ENCODE measurements at places on chromosomes 6 and 20.

- peak; percentile 32 for DNase-seq
Measured at GRCh38 chr20:8156235-8157079, 24.4 kb downstream of the PLCB1 start.

DNA sequence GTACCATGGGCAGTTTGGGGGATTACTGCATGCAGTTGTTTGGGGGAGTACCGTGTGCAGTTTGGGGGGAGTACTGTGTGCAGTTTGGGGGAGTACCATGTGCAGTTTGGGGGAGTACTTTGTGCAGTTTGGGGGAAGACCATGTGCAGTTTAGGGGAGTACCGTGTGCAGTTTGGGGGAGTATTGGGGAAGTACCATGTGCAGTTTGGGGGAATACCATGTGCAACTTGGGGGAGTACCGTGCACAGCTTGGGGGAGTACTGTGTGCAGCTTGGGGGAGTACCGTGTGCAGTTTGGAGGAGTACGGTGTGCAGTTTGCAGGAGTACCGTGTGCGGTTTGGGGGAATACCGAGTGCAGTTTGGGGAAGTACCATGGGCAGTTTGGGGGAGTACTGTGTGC is 22.3 kb downstream of the CDH4 start:
- no peak for DNase-seq

DNA sequence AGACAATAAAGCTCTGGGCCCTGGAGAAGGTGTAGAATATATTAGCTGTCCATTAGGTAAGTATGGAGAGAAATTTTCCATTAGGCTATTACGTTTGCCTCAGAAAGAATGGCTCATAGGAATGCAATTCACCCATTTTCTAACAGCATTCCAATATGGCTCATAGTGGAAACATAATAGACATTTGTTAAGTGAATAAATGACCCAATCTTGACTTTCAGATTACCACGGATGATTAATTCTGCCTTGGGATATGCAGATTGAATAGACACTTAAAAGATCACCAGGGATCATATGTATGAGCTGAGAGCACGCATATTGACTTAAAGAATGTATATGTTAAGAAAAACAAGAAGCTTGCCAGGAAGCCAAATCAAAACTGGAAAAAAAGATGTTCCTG is 209.1 kb upstream of the CDYL start:
- DNase-seq: peak; percentile 55

- no peak for DNase-seq
Measured at GRCh38 chr6:85680388-85680787, 37.7 kb upstream of the SYNCRIP start.

DNA sequence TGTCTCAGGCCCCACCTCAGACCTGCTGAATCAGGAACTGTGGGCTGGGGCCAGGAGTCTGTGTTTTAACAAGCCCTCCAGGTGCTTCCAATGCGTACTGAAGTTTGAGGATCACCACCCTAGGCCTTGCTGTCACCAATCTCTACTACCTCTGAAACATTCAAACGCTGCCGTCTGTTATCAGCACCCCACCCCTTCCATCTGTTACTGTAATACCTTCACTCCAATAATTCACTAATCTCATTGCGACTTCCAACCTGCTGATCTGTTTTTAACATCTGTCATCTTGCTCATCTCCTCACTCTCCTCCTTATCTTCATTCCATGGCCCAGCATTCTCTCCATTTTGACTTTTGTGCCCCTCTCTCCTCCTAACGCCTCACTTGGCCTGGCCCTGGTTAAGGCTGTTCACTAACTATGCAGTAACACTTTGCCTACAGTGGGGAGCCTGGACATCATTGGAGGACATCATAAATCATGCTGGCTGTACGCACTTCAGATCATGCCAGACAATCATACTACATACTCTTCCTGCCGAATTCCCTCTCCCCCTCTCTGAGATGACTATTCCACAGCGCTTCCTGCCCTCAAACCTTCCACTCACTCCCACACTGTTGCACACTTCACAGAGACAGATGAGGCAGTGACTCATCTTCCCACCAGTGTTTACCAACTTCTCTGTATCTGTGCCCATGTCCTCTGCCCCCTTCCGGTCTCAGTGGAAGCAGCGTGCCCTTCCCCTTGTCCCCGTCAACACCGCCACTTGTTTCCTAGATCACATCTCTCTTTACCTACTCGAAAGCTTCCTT is 3.0 kb upstream of the GUCA1B start:
- DNase-seq: peak; percentile 61

- no peak for DNase-seq
Measured at GRCh38 chr6:45864651-45865050, 151.0 kb downstream of the CLIC5 start.

DNA sequence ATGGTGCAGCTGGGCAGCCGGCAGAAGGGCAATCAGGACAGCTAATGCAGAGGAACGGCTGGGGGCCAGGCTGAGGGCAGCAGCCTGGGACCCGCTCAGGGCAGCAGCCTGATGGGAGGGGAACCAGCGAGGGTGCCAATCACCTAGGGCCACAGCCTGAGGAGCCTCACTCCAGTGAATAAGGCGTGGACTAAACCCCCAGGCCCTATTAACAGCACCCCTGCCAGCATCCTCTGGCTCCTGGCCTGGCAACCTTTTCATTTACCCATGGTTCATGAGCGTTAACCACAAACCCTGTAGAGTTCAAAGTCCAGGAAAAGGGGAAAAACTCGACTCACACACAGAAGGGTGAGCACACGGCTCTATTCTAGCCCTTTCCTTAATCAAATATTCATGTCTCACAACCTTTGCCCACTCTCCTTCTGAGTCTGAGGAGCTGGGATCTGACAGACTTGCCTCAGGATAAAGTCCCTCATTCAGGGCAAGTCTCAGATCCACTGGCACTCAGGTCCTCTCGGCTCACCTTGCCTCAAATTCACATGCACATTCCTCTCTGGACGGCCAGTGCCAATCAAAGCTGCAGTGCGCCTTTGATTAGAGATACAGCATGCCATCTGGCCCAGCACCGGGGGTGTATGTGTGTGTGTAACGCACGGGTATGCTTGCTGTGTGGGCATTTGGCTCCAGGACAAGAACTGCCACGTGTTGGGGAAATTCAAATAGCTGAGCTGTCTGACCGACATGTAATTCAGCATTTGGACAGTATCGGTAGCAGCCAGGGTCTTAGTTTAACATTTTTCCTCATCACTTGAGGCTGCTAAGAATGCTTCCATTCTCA is 86.9 kb upstream of the TRAF3IP2 start:
- DNase-seq: no peak

- DNase-seq: no peak
Measured at GRCh38 chr20:57747861-57748481, 38.2 kb upstream of the PMEPA1 start.

GRCh38 chr20:300345-300990 is 3.1 kb downstream of the ZCCHC3 start:
- no peak for DNase-seq

DNA sequence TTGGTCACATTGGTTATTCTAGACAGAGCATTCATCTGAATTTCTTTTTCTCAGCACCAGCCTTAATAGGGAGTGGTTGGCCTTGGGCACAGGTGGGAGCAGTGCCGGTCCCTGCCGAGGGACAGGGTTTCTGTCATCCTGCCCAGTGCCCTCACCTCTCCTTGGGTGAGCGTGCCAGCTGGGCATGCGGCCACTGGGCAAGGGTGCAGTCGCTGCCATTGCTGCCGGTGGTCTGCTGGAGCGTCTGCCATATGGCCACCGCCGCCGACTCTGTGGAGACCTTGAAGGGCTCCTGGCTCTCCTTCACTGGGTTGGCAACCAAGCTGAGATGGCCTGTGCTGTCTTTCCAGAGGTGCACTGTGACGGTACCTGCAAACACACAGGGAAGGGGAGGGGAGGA is 16.4 kb upstream of the UQCC2 start:
- no peak for DNase-seq

GRCh38 chr6:28506807-28507475 is 8.7 kb downstream of the GPX6 start:
- DNase-seq: no peak

DNA sequence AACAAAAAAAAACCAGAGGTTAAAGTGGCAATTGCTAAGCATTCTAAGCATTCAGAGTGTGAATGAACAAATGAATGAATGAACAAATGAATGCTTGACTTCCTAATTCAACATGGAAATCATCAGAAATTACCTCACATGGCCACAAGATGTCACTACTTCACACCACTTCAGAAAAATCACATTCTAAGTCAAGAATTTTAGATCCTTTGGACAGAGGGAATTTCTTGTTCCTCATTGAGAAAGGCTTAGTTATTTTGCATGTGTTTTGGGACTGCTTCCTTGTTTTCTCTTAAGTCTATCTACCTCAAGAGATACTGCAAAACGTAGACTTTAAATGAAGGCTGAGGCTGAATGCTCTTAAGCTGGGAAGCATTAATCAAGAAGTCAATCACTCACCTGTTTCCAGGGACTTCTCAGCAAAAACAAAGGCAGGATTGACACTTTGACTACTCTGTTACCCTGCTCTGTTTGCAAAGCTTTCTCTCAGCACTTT is 120.2 kb downstream of the MBOAT1 start:
- peak; percentile 46 for DNase-seq

DNA sequence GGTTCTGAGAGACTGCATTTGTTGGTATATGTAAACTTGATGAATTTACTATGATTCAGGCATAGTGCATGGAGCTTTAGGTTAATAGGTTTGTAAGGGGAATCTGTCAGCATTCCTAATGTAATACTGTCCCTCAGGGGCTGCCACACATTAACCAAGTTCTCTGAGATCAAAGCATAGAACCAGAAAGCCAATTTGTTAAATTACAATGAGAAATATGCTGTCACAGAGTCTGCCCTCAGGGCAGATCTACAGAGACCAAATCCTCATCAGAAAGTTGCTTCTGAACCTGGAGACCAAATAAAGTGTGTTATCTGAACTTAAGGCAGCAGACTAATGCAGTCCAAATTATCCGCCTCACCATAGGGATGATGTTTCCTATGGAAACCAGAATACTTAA is 250.8 kb upstream of the HTR1E start:
- no peak for DNase-seq

- DNase-seq: no peak
Measured at GRCh38 chr6:27765028-27765590, 147.1 kb downstream of the OR2B2 start.

DNA sequence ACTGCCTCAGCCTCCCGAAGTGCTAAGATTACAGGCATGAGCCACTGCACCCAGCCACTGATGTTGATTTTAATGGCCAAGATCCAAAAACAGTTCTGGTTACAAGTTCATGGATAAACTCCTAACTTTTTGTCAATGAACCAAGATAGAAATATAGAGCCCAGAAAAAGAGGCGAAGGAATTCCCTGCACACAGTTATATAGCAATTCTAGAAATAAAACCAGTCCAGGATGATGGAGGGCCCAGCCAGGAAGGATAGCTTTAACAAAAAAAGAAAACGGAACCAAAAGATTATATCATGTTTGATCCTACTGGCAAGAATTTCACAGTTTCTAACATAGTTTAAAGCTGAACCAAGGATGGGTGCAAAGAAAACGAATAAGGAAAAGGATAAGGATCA is 10.9 kb downstream of the EPB41L2 start:
- no peak for DNase-seq

- no peak for DNase-seq
Measured at GRCh38 chr6:170449835-170450753, 103.0 kb downstream of the PSMB1 start.

DNA sequence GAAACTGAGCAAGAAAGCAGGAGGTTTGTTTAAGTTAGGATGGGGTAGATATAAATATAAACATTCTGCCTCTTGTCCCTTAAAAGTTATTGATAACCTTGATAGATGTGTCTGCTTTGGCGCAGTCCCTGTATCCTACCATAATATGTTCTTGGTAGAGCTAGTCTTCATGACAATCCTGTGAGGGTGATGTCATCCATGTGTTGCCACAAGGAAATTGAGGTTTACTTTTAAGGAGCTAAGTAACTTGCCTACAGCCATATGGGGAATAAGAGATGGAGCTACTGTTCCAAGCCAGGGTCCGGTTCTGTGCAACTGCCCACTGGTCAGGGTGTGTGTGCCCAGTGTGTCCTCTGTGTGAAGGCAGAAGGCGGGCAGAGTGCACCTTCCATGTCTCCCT is 78.5 kb downstream of the SSR1 start:
- DNase-seq: no peak

- peak; percentile 25 for DNase-seq
Measured at GRCh38 chr6:75546381-75546780, 52.8 kb upstream of the FILIP1 start.

DNA sequence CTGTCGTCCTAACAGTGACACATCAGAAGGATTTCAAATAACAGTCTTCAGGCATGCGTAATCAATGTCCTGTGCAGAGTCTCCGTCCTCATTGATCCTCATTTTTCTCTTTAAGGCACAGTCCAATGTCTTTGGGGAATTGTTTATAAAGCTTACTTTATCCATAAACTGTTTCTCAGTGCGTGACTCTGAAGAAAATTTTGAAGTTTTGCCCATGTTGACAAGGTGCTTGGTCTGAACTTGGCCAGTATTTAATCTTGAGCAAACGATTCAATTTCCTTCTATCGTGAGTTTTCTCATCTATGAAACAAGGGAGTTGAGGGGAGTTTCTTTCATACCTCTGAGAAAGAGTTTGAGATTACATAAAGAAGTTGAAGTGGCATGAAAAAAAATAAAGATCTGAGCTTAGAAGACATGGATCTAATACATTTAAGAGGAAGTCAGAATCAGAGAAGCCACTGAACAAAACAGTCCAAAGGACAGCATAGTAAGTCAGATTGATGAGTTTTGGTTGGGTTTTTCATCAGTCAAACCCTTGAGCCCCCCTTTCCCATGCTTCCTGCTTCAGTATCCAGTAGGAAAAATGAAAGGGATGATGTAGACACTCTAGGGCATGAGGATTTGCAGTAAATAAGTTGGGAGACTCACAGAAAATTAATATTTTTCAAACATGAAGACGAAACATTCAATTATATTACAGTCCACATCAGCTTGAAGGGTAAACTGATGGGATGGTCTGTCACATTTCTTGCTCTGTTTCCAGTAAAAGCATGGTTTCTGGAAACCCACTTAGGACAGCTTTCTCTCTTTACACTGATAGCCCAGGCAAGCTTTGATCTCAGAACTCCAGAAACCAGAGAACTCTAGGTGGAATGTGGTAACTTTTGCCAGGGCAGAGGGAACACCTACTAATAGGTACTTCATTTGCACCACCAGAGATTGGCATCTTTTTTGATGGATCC is 8.1 kb downstream of the EDN1 start:
- DNase-seq: no peak

GRCh38 chr6:3011592-3011991 is 11.9 kb downstream of the NQO2 start:
- DNase-seq: no peak

DNA sequence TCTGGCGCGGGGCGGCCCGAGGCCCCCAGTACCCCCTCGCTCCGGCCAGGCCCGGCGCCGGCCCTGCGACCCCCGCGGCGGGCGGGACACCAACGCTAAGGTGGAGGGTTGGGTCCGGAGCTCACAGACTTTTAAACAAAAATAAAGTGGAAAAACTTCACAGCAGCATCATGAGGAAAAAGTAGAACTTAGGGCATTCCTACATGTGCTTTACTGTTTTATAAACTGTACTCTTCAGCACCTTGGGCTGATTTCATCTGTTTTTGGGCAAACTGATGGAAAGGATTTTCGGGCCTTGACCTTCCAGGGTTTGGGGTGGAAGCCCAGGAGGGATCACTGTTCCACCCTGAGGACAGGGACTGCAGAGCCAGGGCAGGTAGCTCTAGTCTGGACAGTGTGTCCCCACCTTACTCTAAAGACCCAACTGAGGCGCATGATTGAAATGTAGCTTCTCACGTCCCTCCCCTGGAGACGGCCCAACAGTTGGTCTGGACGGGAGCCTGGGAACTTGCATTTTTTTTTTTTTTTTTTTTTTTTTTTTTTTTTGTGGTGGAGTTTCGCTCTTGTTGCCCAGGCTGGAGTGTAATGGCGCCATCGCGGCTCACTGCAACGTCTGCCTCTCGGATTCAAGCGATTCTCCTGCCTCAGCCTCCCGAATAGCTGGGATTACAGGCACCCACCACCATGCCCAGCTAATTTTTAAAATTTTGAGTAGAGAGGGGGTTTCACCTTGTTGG is 740 bp downstream of the NELFCD start:
- no peak for DNase-seq

Data from AG20443 (cell line).